ENCODE measurements at places on chromosomes 1 and 21.

DNA sequence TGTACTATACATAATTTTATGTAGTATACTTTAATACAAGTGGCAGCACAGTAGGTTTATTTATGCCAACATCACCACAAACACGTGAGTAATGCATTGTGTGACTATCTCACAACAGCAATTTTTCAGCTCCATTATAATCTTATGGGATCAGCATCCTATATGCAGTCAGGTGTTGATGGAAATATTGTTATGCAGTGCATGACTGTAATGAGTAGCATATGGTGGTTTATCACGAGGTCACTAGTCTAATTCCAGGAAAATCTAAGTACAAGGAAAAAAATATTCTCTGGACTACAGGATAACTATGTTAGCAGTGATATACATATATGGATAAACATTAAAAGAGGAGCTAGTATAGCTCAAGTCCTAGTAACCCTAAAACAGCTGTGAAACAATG, 69.0 kb downstream of the ATP1B1 start:
- no peak for DNase-seq

- no peak for DNase-seq
Observed at GRCh38 chr21:36756527-36756926, 57.6 kb downstream of the SIM2 start.

- DNase-seq, result no peak
Observed at GRCh38 chr21:42242611-42243010, 23.7 kb downstream of the ABCG1 start.

DNA sequence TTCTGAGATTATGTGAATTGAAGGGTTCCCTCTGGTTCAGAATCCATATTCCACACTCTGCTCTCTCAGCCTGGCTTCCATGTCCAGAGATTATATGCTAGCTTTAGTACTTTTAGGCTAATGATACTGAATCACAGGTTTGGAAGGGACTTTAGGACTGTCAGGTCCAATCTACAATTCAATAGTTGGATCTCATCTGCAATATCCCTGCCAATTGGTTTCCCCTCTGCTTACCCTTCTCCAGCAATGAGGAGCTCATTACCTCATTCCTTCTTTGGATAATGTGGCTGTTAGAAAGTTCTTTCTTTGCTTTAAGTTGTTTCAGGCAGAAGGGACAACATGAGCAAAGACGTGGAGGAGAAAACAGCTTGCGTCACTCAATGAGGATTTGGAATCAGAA, 245.3 kb downstream of the PLPP3 start:
- DNase-seq, result no peak

DNA sequence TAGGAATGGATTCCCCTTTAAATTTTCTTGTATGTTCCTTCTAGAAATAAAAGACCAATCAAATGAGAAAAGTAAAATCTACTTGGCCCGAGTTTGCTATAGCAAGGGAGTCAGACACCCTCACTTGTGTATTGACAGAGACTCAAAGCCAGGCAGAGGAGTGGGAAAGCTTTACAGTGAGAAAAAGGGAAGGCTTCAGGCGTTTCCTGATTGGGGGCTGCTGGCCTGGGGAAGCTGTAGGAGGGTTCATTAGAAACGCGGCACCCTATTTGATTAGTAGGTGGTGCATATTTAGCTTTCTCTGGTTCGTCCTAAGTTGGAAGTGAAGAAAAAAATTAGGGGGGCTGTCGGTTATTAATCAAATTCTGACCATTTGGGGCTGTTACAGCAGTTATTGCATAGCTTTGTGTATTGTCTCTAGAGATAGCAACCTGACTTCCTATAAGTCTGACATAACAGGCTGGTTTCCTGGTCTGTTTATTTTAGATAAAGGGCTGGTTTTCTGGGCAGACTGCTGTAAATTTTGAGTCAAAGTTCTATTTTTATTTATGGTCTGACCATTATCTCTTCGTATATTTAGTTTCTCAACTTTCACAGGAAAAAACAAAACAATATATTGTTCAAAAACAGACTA, 10.0 kb downstream of the SLC25A24 start:
- no peak for DNase-seq

- DNase-seq, result no peak
Observed at GRCh38 chr1:145942871-145943270, 14.9 kb downstream of the LIX1L start.

- DNase-seq, result no peak
Observed at GRCh38 chr21:14686466-14687267, 140.6 kb upstream of the SAMSN1 start.

- no peak for DNase-seq
Observed at GRCh38 chr1:171901245-171901644, 59.9 kb downstream of the DNM3 start.

GRCh38 chr1:24387636-24388175, 25.9 kb downstream of the STPG1 start:
- DNase-seq, result no peak

GRCh38 chr1:41924911-41925310, 6.2 kb upstream of the HIVEP3 start:
- DNase-seq, result no peak

- no peak for DNase-seq
Observed at GRCh38 chr21:41584603-41585176, 76.7 kb upstream of the TMPRSS2 start.

Measured in brain pericyte (primary cell).